ENCODE measurements at places on chromosomes 13 and 19. TPM values are rescaled to one million over a fixed set of nuclear protein-coding genes. Genes with fewer than 3 reads are reported as not detected.

DNA sequence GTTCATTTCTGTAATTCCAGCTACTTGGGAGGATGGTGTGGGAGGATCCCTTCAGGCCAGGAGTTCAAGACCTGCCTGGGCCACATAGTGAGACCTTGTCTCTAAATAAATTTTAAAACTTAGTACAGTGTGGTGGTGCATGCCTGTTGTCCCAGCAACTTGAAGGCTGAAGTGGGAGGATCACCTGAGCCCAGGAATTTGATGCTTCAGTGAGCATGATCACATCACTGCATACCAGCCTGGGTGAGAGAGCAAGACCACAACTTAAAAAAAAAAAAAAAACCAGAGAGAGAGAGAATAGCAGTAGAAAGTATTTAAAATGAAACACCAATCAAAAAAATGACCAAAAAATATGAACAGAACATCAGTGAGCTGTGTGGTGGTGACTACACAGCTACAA, 7.1 kb upstream of the ZNF823 start:
- DNase-seq, result peak; percentile 72

GRCh38 chr13:61029064-61029463, 386.6 kb downstream of the PCDH20 start:
- DNase-seq, result no peak

GRCh38 chr19:55959996-55960675, 12.5 kb downstream of the NLRP8 start:
- no peak for DNase-seq

The CYP4F3 gene
- total RNA-seq, result not detected

- DNase-seq, result no peak
Observed at GRCh38 chr13:45356966-45357672, 16.1 kb upstream of the TPT1 start.

DNA sequence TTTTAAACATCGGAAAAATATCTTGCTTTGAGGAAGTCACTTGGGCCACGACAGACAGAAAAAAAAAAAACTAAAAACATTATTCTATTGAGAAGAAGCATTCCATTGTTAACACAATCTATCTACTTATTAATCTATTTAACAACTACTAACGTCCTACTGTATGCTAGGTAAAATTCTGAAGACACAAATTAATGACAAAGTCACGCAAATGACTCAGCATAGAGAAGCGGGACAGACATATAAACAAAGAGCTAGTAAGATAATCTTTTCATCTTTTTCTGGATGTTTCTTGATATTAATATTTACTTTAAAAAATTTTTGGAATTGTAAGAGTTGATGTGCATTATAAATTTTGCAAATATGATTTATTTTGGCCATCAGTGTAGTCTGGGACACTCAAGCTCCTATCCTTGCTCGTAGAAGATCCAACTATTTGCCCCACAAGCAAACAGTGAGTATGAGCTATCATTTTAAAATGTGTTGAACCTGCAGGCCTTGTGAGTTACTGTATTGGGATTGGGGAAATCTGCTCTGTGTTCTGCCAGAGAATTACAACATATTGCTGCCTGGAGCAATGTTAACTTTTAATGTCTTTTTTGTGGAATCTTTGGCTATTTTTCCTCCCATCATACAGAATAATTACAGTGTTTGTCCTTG, 109.1 kb downstream of the PCDH9 start:
- DNase-seq, result no peak

DNA sequence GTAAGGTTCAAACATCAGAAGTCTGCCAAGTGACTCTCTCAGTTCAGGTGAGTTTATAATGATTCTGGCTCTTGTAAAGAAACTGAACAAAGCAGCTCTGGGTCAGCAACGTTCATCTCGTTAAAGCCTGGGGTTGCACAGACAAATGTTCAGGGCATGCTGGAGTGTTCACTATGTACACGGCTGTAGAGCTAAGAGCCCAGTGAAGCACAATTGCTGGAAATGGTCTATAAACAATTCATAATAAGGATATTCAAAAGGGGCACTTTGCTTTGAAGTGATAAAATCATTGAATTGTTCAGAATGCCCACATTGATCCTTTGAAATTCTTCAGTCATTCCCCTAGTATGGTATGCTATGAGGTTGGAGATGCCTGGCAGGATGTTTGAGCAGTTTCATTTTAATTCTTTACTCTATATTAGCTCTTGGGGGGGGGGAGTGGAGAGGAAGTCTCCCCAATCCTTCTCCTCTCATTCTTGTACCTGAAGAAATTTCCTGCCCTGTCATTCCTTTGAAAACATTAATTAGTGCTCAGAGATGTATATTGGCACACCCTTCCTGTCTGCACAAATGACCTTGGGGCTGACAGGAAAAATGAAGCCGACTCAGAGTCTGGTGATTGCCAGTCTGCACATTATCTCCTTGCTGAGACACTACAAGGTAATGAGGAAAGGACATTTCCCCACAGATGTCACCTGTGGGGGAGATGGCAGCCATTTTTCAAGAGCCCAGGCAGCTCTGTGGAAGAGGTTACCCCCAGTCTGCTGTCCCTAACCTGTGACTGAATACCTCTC, 145.5 kb downstream of the DLEU7 start:
- DNase-seq, result no peak

The MPND gene
- total RNA-seq, result 6.3 TPM

GRCh38 chr13:25686831-25687470, 315.2 kb downstream of the ATP8A2 start:
- DNase-seq, result no peak

The PRSS57 gene
- not detected for total RNA-seq

- no peak for DNase-seq
Observed at GRCh38 chr19:40596608-40597328, 4.4 kb upstream of the LTBP4 start.

The CACNG7 gene
- total RNA-seq, result not detected

GRCh38 chr13:42395086-42395821, 123.3 kb downstream of the AKAP11 start:
- no peak for DNase-seq
